ENCODE measurements at places on chromosomes 12 and 14.

DNA sequence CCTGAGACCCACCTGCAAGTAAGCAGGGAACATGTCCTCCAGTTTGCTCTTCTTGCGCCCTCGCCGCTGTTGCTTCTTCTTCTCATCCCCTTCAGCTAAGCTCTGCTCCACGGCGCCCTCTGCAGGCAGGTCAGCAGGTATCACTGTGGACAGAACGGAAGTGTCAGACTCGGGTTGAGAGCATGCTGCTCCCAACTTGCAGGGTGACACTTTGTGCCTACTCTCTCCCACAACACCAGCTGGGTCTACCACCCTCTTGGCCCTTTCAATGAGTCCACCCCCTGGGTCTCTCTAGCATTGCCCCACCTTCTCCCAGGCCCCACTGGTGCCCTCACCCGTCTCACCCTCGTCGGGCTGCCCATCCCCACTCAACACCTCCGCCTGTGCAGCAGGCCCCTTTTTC is 16.7 kb downstream of the KMT2D start:
- peak overlapping the region; percentile 22 for H3K4me3 ChIP-seq
- DNase-seq = peak; percentile 90
- peaks cover 13% of the 10 kb centered on the region for H3K4me1 ChIP-seq
- no peaks in the 10 kb centered on the region for H3K27me3 ChIP-seq

- no peak overlapping the region for H3K4me3 ChIP-seq
- H3K4me1 ChIP-seq = no peaks in the 10 kb centered on the region
- H3K27ac ChIP-seq = no peak overlapping the region
Observed at GRCh38 chr12:88633312-88633711, 53.0 kb upstream of the KITLG start.

GRCh38 chr12:95700316-95700785 is 90.2 kb downstream of the NTN4 start:
- no peak overlapping the region for H3K27ac ChIP-seq
- no peak for DNase-seq
- no peaks in the 10 kb centered on the region for H3K4me1 ChIP-seq
- no peaks in the 10 kb centered on the region for H3K36me3 ChIP-seq
- H3K27me3 ChIP-seq = no peaks in the 10 kb centered on the region
- peak overlapping the region; percentile 28 for H3K4me3 ChIP-seq

- no peak for DNase-seq
- H3K27me3 ChIP-seq = no peaks in the 10 kb centered on the region
- peaks cover 3% of the 10 kb centered on the region for H3K36me3 ChIP-seq
Observed at GRCh38 chr12:12399776-12400305, 43.0 kb downstream of the BORCS5 start.
